RWPE2 (cell line): ENCODE measurements at places on chromosomes 7 and 10.

- H3K4me3 ChIP-seq = no peak overlapping the region
- no peaks in the 10 kb centered on the region for H3K4me1 ChIP-seq
- no peaks in the 10 kb centered on the region for H3K27me3 ChIP-seq
- no peak overlapping the region for H3K27ac ChIP-seq
- DNase-seq = no peak
- no peaks in the 10 kb centered on the region for H3K36me3 ChIP-seq
Measured at GRCh38 chr7:14590206-14590605, 312.3 kb downstream of the DGKB start.

GRCh38 chr10:98610301-98610700 is 163.6 kb upstream of the HPS1 start:
- no peaks in the 10 kb centered on the region for H3K36me3 ChIP-seq
- H3K27ac ChIP-seq = no peak overlapping the region
- no peak for DNase-seq
- H3K27me3 ChIP-seq = peaks cover 10% of the 10 kb centered on the region
- no peak overlapping the region for H3K4me3 ChIP-seq

- no peak overlapping the region for H3K27ac ChIP-seq
- H3K27me3 ChIP-seq = no peaks in the 10 kb centered on the region
- no peaks in the 10 kb centered on the region for H3K36me3 ChIP-seq
- no peaks in the 10 kb centered on the region for H3K4me1 ChIP-seq
- DNase-seq = no peak
Measured at GRCh38 chr7:29090836-29091601, 55.3 kb downstream of the CPVL start.

DNA sequence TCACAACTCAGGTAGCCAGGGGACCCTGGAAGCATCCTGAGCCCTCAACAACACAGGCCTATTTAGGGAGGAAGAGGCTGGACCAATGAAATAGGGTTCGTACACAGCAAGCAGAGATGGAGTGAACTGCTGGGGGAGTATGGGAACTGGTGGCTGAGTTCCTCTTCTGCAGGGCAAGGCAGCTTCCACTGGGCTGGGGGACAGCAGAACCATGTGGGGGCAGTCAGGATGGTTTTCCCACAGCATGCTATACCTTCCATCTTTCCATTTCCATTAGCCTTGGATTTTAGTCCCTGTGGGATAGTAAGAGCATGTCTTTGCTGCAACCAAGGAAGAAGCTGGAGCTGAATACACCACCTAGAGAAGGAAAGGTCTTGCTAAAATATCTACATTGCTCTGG is 370.6 kb downstream of the CCSER2 start:
- H3K27ac ChIP-seq = no peak overlapping the region
- no peaks in the 10 kb centered on the region for H3K27me3 ChIP-seq
- no peaks in the 10 kb centered on the region for H3K4me1 ChIP-seq
- no peak for DNase-seq
- no peaks in the 10 kb centered on the region for H3K36me3 ChIP-seq

- no peaks in the 10 kb centered on the region for H3K27me3 ChIP-seq
- no peaks in the 10 kb centered on the region for H3K4me1 ChIP-seq
- no peak overlapping the region for H3K4me3 ChIP-seq
- H3K27ac ChIP-seq = no peak overlapping the region
Measured at GRCh38 chr10:81696609-81697388, 178.2 kb upstream of the NRG3 start.

- no peak for DNase-seq
- no peaks in the 10 kb centered on the region for H3K27me3 ChIP-seq
- no peaks in the 10 kb centered on the region for H3K4me1 ChIP-seq
- H3K4me3 ChIP-seq = no peak overlapping the region
Measured at GRCh38 chr7:129480674-129481363, 21.5 kb upstream of the SMKR1 start.

DNA sequence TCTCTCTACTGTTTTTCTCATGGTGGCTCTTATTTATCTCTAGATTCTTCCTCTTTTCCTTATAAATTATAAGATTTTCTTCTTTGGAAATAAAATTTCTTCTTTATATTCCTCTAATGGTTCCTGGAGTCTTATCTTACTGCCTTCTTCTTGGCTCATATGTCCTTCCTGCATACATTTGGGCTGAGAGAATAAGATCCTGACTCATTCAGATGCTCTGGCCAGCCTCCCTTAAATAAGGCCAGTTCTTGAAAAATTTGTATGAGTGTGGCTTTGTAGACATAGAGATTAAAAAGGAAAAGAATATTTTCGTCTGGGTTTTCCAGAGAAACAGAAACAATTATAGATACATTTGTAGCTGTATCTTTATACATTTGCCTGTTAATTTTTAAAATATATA is 411.3 kb downstream of the KIF20B start:
- H3K36me3 ChIP-seq = no peaks in the 10 kb centered on the region
- H3K4me3 ChIP-seq = no peak overlapping the region
- no peaks in the 10 kb centered on the region for H3K4me1 ChIP-seq
- no peaks in the 10 kb centered on the region for H3K27me3 ChIP-seq
- no peak for DNase-seq

GRCh38 chr7:31046723-31047122 is 5.4 kb upstream of the ADCYAP1R1 start:
- no peak for DNase-seq
- H3K27me3 ChIP-seq = peaks cover 43% of the 10 kb centered on the region
- H3K4me1 ChIP-seq = no peaks in the 10 kb centered on the region
- H3K4me3 ChIP-seq = no peak overlapping the region
- no peaks in the 10 kb centered on the region for H3K36me3 ChIP-seq
